Omental fat pad (tissue), 4 donors: ENCODE measurements at places on chromosomes 16 and 17.

GRCh38 chr16:58040945-58041627 is 15.5 kb downstream of the MMP15 start:
- DNase-seq: no peak

GRCh38 chr17:65750631-65751115 is 189.2 kb upstream of the AXIN2 start:
- no peak for DNase-seq

GRCh38 chr17:57442914-57443571 is 186.7 kb downstream of the MSI2 start:
- DNase-seq: no peak

DNA sequence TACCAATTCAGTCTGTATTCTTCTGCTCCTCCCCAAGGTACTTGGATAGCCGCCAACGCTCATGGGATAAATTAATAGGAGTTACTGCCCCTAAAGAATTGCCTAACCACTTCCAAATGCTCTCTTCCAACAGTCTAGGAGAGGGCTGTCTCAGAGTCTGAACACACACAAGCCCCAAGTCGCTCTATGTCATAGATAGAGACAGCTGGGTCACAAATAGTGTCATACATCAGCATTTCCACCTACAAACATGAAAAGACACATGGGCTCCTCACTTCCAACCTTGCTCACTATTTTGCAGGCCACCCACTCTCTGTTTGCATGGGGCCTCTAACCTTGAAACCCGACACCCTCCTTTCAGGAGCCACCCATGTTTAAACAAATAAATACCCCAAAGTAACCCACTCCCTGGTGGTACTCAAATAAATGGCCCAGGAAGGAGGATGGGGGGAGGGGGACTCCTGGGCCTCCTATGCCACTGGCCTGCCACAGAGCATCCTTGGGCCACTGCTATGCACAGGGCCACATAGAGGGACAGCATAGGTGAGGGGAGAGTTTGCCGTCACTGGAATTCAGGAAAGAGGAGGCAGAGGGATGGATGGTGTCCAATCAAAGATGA is 265.9 kb downstream of the SOX9 start:
- DNase-seq: no peak

DNA sequence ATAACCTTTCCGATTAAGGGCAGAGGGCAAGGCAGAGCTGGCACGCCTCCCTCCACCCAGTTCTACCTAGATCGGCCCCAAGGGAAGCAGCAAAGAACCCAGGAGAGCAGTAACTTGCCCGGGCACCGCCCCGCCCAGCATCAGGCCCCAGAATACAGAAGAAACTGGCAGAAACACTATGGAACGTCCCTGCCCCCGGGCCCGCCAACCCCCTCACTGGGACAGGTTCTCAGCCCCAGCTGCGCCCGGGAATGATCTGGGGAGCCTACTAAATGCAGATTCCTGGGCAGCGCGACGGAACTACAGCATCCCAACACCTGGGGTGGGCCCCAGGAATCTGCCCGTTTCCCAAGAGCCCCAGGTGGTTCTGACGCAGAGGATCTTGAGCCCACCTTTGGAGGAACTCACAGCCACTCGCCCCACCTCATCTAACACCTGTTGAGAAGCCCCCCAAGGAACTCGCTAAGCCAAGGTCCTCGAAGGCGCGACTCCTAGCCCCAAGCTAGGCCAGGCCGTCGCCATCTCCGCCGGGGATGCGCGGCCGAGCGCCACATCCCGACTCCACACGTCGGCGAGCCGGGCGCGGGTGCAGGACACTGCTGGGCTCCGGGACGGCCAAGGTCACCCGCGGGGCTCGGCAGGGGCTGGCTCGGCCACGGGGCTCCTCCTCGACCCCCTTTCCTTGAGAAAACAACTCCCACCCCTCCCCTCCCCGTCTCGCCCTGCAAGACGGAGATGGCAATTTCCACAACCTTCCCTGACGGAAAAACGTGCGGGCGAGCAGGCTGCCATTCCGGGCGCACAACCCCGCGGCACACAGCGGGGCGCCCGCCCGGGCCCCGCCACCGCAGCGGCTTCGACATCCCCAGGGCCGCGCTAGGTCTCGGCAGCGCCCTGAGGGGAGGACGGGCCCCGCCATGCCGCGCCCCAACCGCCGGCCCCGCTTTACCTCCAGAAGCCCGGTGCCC is 913 bp downstream of the CDIP1 start:
- no peak for DNase-seq

DNA sequence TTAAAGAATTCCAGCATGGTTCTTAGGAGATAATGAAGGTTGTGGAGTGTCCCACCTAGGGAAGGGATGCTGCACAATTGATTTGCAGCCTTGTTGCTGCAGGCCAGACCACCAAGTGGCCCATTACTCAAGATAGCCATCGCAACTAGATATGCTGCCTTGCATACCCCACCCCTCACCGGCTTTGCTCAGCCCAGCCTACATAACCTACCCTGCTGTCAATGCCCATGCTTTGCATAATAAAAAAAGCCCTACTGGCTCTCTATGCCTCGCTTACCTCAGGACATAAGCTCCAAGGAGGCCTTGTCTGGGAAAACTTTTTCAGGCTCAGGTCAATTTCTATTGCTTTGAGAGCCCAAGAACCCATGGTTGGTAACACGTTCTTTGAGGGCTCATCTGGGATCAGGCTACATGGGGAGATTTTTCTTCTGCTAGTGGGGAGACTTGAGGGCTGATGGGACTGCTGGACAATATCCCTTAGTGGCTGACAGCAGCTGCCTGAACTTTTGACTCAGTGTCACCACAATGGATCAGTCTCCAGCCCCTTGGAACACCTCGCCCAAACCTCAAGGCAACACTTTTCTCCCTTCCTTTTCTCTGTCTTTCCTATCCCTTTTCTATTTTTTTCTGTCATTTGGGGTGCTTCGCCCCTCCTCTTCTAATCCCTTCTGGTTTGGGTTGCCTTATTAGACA is 38.3 kb downstream of the SCPEP1 start:
- no peak for DNase-seq

- DNase-seq: no peak
Measured at GRCh38 chr17:51270636-51271035, 10.3 kb downstream of the UTP18 start.

- DNase-seq: no peak
Measured at GRCh38 chr17:6641247-6641863, 495 bp downstream of the TXNDC17 start.

DNA sequence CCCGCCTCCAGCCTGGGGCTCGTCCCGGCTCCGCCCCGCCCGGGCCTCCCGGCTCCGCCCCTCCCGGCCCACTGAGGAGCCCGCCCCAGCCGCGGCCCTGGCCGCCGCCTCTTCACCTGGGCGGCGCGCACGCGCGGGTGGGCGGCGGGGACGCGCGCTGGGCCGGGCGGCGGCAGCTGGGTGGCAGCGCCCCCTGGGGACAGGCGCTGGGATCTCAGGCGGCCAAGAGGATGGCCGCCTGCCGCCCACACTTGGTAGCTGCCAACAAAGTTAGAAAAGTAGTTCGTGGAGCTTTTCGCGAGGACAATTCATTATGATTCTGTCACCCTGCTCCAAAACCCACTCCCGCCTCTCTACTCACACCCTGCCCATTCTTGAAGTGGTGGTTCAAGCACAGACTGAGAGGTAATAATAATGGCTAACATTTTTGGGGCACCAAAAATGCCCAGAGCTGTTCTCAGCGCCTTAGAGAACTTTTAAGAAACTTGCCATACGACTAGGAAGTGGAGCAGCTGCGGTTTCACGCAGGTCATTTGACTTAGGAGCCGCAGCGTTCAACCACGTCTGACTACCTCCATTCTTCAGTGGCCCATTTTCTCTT is 340 bp upstream of the MYO1D start:
- peak; percentile 52 for DNase-seq

DNA sequence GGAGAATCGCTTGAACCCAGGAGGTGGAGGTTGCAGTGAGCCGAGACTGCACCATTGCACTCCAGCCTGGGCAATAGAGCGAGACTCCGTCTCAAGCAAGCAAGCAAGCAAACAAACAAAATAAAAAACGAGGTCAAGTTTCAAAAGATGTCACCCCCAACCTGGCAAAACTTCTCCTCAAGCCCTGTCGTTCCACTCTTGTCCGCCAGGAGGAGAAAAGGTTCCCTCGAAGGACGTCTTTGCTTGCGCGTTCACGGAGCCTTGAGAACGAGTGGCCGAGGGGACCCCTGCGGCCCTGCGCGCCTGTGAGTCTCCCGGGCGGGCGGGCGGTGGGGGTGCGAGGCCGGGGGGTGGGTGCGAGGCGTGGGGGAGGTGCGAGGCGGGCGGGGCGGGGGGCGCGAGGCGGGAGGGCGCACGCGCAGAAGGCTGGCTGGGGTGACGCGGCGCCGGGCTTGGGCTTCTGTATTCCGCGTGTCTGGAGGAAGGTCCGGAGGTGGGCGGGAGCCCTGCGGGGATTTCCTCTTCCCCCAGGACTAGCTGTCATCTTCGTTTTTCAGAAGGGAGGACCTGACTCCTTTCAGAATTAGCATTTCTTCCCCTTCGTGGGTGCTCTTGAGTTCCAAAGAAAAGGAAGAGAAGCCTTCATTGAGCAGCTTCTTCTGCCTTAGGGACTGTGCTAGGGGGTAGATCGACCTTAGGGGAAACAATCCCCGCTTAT is 3.7 kb downstream of the SLC52A1 start:
- peak; percentile 79 for DNase-seq

- DNase-seq: no peak
Measured at GRCh38 chr16:86281421-86281820, 228.9 kb upstream of the FOXF1 start.

GRCh38 chr16:55443434-55444346 is 35.3 kb upstream of the MMP2 start:
- no peak for DNase-seq

- DNase-seq: no peak
Measured at GRCh38 chr16:30457256-30457655, 11.6 kb upstream of the SEPHS2 start.

DNA sequence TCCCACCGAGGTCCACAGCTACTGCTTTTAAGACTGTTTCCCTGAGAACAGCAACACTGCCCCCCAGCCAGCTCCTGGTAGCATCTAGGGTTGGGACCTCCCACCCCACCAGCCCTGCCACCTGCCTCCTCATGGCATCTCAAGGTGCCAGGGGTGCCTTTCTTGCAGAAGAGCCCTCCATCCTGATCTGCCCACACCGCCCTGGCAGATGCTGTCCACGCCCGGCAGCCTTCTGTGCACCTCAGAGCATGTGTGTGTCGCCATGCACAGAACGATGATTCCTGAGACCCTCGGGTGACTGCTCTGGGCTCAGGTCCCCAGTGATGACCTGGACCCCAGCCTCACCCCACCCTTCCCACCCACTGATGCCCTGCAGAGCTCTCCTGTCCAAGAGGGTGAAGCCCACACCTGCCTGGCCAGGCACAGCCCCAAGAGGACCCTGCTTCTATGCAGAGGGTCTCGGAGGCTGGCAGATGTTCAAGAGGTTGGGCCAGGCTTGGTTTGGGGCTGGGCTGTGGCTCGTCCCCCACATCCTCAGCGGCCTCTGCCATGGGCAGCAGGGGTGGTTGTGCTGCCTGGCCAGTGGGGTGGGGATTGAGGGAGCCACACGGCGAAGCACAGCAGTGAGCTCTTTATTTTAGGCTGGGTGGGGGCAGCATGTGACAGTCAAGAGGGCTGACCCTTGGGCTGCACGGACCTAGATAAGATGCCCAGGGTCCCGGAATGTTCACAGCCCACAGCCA is 5.2 kb upstream of the SPATA2L start:
- no peak for DNase-seq

DNA sequence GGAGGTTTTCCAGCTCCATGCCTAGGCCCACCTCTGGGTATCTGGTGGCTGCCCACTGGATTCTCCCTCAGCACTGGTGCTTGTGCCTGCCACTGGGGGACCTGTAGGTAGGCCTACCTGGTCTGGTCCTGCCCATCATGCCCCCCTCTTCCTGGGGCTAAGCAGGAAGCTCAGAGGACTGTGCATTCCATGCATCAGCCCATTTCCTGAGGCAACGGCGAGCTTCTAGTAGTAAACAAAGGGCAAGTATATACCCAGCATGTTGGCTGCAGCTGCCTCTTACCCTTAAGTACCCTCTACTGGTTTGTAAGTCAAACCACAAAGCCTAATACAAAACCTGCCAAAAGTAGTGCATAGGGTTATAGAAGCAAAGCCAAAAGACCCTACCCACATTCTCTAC is 37.5 kb downstream of the SDR42E1 start:
- no peak for DNase-seq

DNA sequence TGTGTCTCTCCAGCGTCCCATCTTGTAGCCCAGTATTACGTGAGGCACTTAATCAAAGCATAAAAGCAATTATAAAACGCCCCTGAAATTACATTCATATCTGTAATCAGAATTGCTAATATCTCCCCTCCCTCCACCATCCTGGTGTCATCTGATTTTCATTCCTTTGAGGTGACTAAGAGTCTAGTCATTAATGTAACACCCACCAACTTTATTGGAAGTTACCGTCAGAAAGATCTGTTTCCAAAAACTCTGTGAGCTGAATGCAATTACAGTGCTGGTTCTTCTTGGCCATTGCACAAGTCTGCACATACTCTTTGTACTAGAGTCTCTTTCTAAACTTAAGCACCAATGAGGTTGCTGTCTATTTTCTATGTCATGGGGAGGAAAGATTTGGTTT is 12.5 kb upstream of the MAF start:
- DNase-seq: no peak

- DNase-seq: no peak
Measured at GRCh38 chr17:76810956-76811355, 57.2 kb upstream of the MGAT5B start.

- DNase-seq: no peak
Measured at GRCh38 chr16:72410492-72410891, 238.5 kb upstream of the PMFBP1 start.

- no peak for DNase-seq
Measured at GRCh38 chr17:58336456-58337209, 8.0 kb upstream of the TSPOAP1 start.

GRCh38 chr17:50347117-50347893 is 1.4 kb downstream of the XYLT2 start:
- DNase-seq: no peak

DNA sequence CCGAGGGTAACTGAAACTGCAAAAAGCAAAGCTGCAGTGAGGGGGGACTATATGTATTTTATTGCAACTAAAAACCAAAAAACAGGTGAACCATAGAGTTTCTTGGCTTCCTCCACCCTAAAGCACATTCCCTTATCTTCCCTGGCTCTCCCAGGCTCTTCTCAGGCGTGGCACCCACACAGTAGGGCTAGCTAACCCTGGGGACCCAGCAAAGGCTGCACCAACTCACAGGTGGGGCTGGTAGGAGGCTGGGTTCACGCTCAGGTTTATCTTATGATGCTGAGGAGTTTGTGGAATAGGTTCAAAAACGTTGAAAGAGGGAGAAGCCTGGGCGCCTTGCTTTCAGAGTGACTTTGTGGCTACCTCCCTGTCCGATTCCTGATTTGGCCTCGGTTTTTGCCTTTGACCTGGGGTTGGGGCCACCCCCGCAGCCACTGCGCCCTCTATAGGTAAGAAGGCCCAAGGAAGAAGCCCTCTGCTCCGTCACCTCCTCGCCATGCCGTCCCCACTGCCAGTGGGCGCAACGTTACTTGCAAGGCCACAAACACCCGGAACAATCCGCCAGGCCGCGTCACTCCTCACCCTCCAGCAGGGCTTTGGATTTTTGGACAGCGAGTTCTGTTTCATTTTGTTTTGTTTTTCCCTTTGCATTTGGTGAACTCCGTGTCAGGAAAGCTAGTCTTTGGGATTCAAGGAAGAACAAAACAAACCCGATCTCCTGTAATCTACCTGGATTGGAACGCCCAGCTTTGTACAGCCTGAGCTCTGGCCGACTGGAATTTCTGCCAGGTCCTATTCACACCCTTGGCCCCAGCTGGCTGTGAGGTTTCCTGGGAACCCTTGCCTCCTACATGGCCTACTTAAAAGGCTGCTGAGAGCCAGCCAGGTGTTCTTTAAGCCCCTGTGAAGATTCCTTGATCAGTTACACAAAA is 60.8 kb downstream of the TBC1D16 start:
- no peak for DNase-seq
